GM06990 (cell line): ENCODE measurements at places on chromosomes 4 and X.

DNA sequence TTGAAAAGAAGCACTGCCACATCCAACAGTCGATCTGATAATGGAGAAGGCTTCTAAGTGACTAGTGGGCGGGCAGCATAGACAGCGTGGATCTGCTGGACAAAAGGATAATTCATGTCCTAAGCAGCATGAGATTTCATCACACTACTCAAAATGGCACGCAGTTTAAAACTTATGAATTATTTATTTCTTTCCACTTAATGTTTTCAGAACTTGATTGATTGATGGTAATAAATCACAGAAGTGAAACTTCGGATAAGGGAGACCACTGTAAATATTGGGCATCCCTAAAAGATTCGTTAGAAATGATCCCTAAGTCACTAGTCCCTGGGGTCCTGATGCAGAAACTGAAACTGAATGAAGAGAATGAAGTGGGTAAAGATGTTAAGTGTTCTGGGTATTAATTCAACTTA, 93.0 kb upstream of the ANK2 start:
- no peak for DNase-seq

DNA sequence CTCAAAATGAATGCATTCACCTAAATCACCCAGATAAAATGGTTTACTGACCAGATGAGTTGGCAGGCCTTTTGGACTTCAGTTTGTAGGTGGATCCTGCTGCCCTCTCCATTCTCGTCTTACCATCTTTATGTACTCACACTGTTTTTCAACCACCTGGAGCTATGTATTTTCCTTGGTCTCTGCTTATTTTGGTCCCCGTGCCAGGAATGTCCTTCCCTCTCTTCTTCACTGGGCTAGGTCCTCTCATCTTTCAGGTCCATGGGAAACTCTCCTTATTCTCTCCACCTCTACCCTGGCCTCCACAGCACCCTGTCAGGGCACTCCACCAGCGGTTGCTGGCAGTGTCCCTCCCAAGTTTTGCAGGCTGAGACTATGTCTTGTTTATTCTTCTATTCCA, 2.6 kb downstream of the GPRIN3 start:
- DNase-seq: no peak

DNA sequence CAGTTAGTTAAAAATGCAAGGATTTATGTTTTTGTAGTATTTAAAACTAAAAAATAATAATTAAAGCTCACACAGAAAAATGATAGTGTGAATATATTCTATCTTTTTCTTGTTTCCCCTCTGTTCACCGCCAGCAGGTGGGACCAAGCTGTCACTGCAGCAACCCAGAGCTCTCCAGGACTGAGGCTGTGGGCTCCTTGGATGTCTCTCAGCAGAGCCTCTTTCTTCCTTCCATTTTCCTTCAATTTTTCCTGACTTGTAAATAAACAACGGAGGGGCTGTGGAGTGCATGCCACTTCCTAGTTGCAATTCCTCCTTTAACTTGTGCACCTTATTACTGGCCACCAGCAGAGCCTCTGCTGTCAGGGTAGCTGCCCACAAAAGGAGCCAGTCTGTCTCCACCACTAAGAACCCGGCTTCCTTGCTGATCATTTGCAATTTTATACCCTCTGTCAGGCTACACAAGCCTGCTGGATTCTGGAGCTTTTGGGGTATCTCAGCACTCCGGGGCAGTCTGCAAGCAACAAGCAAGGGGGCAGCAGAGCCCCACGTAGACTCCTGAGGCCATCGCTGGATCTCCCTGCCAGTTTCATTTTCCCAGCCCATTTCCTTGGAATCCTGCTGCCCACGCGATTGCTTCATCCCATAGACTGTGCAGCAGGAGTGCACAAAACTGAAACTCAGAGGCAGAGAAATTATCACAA, 1467.4 kb downstream of the C4orf33 start:
- DNase-seq: no peak

DNA sequence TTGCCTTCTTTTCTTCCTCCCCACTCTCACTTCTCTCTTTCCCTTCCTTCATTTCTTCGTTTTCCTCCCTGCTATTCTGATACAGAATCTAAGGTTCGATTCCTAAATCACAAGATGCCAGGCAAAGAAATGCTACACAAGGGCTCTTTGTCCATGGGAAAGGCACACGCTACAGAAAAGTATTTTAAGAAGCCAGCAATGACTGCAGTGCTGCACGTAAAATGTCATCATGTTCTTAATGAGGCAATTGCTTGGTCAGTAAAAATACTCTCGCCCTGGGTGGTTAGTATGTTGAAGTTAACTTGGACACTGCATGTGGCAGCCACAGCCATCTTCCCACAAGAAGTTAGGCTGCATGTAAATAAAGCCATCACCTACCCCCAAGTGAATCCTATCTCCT, 178.4 kb downstream of the DHX15 start:
- DNase-seq: no peak

GRCh38 chr4:78720994-78721677, 55.0 kb upstream of the BMP2K start:
- peak; percentile 41 for DNase-seq

GRCh38 chr4:8344377-8344776, 74.8 kb downstream of the HTRA3 start:
- DNase-seq: no peak

GRCh38 chrX:87728459-87728858, 210.9 kb downstream of the KLHL4 start:
- no peak for DNase-seq

DNA sequence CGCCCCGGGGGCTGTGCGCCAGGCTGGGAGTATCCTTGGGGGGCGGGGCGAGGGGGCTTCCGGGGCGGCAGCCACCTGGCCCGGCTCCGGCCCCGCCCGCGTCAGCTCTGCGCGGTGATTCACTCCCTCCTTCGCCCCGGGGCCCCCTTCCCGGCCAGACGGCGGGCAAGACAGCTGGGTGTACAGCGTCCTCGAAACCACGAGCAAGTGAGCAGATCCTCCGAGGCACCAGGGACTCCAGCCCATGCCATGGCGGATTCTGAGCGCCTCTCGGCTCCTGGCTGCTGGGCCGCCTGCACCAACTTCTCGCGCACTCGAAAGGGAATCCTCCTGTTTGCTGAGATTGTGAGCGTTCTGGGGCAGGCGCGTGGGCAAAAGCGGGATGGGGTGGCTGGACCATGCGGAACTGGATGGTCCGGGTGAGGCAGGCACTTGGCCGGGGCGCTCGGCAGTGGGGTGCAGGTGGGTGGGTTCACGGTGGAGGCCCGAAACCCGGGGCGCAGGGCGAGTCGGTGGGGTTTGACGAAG, at the start of gene PLP2:
Gene PLP2, plus strand, starts transcription at position 147 of the 528 bp plus-strand sequence. Its CDS starts 103 bp downstream, at position 250.
- peak; percentile 78 for DNase-seq

DNA sequence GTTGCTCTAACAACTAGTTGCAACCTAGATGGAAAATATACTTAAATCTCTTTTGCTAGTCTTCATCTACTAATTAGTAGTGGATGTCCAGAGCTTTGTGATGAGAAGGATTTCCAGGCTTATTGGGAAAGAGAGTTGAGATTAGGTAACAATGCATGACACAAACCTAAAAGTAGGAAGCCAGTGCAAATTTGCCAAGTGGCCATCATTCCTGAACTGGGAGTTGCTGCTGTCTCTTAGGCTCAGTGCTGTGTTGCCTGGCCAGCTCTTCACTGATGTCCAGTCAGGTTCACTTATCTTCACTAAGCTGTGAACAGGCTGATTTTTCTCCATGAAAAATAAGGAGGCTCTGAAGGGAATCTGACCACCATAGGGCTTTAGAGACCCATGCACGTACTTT, 105.6 kb upstream of the AMOT start:
- no peak for DNase-seq

GRCh38 chr4:56414135-56414670, 21.2 kb downstream of the PPAT start:
- no peak for DNase-seq

DNA sequence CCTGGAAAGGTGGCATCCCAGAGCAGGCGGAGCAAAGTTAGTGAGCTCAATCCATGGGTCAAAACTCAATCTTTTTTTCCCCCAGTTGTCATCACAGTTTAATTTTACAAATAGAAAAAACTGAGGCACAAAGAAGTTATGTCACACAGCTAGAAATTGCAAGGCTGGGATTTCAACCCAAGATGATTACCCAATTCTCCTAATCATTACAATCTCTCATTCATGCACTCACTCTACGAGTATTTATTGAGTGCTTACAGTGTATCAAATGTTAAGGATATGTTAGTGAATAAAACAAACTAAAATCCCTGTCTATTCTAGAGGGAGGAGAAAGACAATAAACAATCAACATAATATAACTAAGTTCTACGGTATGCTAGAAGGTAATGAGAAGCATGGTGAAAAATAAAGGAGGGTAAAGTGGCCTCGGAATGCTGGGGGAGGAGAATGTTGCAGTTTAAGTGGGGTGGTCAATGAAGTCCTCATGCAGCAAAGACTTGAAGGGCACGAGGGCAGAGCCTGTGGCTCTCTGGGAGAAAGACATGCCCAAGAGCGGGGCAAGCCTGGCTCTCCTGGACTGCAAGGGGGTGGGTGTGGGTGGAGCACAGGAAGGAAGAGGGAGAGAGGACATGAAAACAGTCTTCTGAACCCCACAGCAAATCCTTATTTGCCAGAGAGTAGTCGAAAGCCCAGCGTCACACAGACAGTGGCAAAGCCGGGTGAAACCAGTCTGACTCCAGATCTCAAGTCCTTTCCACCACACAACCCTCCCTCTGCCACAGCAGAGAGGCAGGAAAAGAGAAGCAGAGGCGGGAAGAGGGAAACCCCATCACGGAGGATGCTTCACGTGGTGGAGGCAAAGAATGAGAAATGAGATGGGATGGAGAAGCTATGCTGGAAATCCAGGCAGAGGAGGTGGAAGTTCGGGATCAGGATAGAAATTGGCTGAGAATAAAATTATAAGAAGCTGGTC, 48.3 kb downstream of the RAB33B start:
- no peak for DNase-seq

GRCh38 chr4:104940927-104941326, 205.7 kb upstream of the TET2 start:
- DNase-seq: no peak

DNA sequence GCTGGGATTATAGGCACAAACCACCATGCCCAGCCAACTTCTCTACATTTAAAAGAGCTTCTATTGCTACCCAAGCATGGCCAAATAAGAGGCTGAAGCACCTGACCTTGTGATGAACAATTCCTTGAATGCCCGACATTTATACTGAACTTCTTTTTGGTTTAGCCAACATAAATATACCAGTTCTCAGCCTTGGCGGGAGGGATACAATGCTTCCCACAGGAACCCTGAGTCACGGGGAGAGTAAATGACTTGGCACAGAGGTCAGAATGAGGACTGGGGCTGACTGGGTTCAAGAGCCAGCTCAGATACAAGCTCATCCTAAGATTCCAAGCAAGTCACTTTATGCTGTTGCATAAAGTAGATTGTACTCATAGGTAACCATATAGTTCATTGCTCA, 6.1 kb downstream of the HOPX start:
- DNase-seq: no peak

DNA sequence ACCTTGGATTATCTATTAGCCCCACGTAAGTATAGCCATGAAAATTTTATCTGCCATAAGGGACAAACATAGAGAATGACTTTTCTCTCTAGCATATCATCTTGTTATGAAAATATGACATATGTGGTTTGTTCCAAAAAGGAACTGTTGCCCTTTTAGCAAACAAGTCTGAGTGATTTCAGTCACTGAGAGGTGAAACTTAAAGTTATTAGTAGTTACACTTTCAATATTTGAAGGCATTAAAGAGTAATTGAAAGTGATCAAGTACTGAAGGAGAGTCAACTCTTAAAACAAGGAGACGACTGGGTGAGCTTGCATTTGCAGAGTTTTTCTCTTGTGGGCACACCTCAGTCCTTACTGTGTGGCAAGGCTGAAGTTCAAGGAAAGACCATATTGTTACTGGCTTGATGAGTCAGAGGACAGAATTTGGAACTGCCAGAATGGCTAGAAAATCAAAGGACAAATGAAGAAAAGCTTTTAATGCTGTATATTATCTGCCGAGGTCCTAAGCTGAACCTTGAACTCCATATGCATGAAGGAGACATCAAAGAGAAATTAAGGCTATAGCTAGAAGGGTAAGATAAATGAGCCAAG, 205.1 kb upstream of the EMCN start:
- peak; percentile 35 for DNase-seq

DNA sequence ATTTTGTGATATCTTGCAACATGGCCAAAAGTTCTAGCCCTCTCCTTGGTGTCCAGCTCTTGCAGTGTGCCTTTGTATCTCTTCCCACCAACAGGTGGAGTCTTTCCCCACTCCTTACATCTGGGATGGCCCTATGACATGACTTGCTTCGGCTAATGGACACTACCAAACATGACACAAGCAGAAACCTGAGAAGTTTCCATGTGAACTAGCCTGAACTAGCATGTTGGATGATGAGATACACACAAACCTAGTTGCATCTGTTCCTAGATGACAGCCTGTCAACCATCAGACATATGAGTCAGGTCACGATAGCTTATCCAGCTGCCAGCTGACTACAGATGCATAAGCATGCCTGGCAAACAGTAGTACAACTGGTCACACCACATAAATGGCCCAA, 207.5 kb upstream of the FTHL17 start:
- DNase-seq: no peak

- peak; percentile 51 for DNase-seq
Observed at GRCh38 chr4:185128272-185129119, 14.6 kb upstream of the SLC25A4 start.
